ENCODE measurements at places on chromosomes 11 and 22.

- no peak for DNase-seq
Observed at GRCh38 chr11:61049859-61050258, 52.4 kb upstream of the CD5 start.

GRCh38 chr22:43798492-43798891 is 13.6 kb downstream of the EFCAB6 start:
- no peak for DNase-seq

- DNase-seq: no peak
Observed at GRCh38 chr11:112623057-112623456, 338.2 kb upstream of the NCAM1 start.

DNA sequence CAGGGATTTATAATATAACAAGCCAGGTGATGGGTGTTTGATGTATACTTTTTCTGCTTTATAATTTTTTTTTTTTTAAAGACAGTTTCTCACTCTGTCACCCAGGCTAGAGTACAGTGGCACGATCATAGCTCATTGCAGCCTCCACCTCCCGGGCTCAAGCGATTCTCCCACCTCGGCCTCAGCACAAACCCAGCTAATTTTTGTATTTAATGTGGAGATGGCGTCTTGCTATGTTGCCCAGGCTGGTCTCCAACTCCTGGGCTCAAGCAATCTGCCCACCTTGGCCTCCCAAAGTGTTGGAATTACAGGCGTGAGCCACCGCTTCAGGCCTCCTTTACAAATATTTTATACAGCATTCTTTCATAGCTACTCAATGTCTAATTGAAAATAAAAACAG is 48.6 kb downstream of the MORC2 start:
- DNase-seq: no peak

DNA sequence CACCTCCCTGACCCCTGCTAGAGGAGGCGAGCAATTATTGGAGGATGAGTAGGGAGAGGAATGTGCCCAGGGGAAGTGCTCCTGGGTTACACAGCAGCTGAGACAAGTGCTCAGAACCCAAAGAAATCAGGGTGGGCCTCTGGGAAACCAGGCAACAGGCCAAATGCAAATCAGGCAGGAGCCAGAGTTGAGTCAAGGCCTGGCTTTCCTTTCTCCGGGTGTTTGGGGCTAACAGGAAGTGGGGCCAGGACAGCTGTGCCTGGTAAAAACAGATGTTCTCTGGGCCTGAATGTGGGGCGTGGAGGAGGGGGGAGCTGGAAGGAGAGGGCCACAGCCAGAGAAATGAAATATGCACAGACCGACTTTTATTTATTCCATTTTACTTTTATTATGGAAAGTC is 22.0 kb downstream of the MFNG start:
- DNase-seq: no peak

GRCh38 chr11:70546191-70546940 is 148.0 kb downstream of the CTTN start:
- DNase-seq: no peak

- DNase-seq: no peak
Observed at GRCh38 chr11:102793677-102794290, 4.2 kb downstream of the MMP1 start.
